ENCODE measurements at places on chromosomes 6 and 20. TPM values are rescaled to one million over a fixed set of nuclear protein-coding genes. Genes with fewer than 3 reads are reported as not detected.
A peak's percentile ranks its signal among the peaks of the same experiment; 100 is the strongest.

DNA sequence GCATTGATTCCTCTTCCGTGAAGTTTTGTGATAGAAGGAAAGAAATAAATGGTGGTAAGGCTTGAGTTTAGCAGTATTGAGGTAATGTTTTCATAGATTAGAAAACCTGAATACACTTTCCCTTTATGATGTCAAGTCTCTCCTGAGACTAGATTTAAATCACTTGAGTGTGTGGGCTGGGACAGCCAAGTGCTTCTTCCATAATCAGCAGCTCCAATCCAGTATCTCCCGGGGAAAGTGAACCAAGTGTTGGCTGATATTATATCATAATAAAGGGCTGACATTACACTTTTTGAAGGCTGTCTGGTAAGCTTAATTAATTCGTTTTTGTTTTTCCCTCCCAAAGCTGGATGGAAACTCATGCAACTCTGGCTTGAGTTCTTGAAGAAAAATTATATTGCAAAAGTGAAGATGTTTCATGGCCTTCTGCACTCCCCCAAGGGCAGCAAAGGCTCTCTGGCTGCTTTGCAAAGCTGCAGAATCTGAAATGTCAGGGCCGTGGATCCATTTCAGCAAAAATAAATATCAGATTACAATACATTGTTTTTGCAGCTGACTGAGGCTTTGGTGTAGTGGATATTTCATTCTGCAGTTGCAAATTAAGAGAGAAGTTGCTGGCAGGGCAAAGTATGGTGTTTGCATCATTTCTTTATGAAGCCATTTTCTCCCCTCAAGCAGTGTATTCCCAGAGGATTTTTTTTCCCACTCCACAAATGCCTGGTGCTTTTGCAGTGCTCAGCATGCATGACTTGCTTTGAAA is 101.2 kb downstream of the MKKS start:
- DNase-seq = peak; percentile 40

GRCh38 chr6:13935190-13935880 is 10.6 kb downstream of the RNF182 start:
- DNase-seq = no peak

DNA sequence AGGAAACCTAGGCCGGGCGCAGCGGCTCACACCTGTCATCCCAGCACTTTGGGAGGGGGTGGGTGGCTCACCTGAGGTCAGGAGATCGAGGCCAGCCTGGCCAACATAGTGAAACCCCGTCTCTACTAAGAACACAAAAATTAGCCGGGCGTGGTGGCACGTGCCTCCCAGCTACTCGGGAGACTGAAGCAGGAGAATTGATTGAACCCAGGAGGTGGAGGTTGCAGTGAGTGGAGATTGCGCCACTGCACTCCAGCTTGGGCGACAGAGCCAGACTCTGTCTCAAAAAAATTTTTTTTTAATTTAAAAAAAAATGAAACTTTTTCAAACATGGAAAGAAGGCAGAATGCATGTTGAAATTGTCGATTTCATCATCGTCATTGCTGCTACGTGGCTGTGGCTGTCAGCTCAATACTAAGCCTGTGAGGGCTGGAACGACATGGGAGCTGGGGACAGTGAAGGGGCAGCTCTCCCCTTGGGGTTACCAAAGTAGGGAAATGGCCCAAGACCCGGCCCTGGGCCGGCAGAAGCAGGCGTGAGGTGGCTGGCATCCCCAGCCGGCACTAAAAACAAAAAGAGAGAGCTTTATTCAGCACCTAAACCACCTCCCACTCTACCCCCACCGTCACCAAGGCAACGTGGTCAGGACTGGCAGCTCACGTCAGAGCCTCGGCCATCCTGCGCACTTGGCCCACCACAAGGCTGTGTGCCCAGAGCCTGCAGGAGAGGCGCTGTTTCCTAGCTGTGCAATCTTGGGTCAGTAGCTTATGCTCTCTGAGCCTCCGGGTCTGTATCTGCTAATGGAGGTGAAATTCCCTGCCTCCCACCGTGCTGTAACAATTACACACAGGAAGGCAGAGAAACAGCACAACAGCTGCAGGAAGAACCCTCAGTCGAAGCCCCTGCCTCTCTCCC is 30.8 kb downstream of the AGPAT4 start:
- DNase-seq = peak; percentile 80

DNA sequence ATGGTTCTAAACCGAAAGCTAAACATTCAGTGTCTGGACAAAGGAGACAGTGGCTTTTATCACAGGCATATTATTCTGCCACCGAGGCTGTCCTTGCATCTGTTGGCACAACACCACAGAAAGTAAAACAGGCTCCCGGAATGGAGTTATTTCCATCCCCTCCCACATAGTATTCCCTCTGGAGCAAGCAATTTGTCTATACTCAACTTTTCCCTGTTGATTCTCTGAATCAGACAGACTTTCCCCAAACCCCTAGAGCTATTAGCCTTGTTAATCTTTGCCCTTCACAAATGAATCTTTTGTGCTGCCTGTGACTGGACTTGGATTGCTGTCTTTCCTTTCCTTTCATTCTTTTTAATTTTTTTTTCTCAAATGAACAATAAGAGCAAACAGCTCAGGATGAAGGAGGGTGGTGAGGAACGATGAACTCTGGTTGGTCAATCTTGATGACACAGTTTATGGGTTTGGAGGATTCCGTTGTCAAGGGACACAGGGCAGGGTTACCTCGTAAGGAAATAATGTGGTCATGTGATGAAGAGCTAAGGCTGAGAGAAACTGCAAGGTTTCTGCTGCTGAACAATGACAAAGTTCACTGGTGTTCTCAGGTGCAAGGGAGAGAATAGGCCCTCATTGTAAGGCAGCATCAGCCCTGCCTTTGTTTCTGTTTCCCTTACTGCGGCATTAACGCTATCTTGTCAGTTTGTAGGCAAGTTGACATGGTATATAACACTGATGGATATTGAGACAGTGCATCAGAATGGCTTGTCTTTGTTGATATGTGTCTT is 275.0 kb upstream of the BMP2 start:
- peak; percentile 12 for DNase-seq

GRCh38 chr6:38137608-38138265 is 318.2 kb downstream of the ZFAND3 start:
- no peak for DNase-seq

DNA sequence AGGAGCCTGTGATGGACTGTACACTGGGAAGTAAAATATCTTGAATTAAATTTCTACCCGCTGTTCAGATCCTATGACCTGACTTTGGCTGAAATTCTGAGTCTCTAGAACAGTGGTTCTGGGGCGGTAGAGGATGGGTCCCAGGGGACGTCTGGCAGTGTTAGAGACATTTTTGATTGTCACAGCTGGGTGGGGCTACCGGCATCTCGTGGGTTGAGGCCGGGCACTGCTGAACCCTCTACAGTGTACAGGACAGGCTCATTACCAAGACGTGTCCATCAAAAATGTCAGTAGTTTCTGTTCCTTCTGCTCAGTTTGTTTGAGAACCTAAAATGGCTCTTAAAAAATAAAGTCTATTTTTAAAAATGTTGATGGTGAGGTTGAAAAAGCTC is 11.5 kb upstream of the RPS6KA2 start:
- DNase-seq = no peak

The GSTA4 gene
- total RNA-seq = 54.0 TPM

Measured in fibroblast of lung (primary cell).